ENCODE measurements at places on chromosomes 2 and 18. TPM values are rescaled to one million over a fixed set of nuclear protein-coding genes. Genes with fewer than 3 reads are reported as not detected.

Gene C18orf54
- 10.5 TPM for total RNA-seq

DNA sequence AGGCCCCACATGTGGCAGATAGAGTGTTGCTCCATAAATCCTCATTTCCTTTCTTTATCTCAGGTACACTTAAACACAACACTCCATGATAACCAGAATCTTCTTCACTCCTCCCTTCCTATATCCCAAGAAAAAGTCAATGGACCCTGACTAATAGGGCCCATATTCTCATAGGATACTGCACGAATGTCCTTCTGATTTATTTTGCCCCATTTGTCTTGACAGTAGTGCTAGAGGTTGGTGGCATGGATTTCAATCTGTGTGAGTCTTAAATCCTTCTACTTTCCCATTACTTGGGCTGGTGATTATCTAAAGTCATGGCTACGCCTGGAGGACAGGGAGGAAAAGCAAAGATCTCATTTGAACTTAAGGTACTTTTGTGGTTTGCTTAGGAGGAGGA, 156.0 kb downstream of the ACOXL start:
- no peak for DNase-seq

Gene CCDC138
- total RNA-seq = 10.6 TPM

Gene ANKRD36
- 12.6 TPM for total RNA-seq

- peak; percentile 82 for DNase-seq
These were observed 204.8 kb downstream of the TFCP2L1 start for GRCh38 chr2:121080013-121080772.

- peak; percentile 12 for DNase-seq
These were observed 154.1 kb downstream of the SOCS6 start for GRCh38 chr18:70442933-70443332.

Gene CLEC4F
- total RNA-seq = not detected

- DNase-seq = peak; percentile 90
These were observed 77.7 kb upstream of the WDR75 start for GRCh38 chr2:189363559-189363958.

Gene WNT10A
- total RNA-seq = 0.40 TPM

DNA sequence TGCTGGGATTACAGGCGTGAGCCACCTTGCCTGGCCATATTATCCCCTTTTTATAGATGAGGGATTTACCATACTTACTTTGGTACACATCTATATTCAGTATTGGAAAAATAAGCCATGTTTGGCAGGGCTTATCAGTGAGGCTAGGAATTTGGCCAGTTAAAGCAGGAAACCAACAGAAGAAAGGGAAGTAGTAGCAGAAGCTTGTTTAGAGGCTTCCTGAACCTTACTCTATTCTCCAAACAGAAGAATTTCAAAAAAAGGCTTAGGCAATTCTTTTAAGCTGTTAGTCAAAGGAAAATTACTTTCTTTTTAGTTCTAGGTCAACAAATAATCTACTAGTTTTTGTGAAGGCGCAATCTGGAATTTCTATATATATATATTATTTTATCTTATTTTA, 3.2 kb upstream of the GLS start:
- DNase-seq = no peak

- DNase-seq = no peak
These were observed 278.3 kb downstream of the RBM43 start for GRCh38 chr2:150983314-150983897.

- DNase-seq = no peak
These were observed 66.4 kb upstream of the BOD1L2 start for GRCh38 chr18:57080479-57080878.

- DNase-seq = no peak
These were observed 6.6 kb downstream of the CAPN10 start for GRCh38 chr2:240593026-240593702.

DNA sequence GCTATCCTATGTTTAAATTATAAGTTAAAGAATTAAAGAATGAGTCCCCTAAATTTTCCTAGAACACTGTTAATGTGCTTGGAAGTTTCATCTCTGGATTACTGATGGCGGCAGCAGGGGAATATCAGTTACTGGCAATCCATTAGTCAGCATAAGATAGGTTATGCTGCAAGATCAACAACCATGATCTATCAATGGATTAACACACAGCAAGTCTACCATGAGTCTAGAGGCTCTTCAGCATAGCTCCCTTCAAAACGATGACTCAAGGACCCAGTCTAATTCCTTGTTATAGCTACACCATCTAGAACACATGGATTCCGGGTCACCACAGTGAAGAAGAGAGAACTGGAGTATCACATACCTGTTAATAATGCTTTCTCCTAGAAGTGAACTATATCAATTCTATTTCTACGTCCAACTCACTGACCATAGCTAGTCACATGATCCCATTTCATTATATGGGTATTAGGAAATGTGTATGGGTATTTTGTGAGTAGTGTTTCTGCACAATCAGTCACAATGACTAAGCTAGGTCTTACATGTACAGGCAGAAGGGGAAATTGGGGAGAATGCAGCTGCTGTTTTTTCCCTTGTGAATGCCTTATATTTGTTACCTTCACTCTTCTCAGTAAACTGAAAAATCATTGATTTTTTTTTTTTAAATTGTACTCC, 108.3 kb upstream of the MAPRE2 start:
- DNase-seq = no peak

GRCh38 chr18:58772161-58772560, 92.5 kb upstream of the ZNF532 start:
- no peak for DNase-seq

GRCh38 chr2:129975016-129975774, 4.3 kb upstream of the RAB6C start:
- DNase-seq = no peak

DNA sequence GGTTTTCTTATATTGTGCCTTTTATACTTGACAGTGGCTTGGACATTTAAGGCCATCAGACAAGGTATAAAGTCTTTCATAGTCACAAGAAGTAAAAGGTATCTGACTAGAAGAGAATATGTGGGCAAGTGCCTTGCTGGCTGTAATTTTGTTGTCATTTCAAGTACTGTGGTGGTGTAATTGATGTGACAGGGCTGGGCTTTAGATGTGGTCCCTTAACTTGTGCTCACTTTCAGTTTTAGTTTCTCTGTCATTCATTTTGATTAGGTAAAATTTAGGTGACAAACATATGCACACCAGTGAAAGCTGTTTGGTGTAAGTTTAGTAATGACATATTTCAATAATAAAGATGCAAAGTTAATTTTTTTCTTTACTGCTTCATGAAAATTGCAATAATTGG, 31.2 kb upstream of the TBR1 start:
- DNase-seq = no peak

- DNase-seq = no peak
These were observed 85.3 kb downstream of the SDC1 start for GRCh38 chr2:20139407-20140172.

Data from PC-3 (cell line).